Body of pancreas (tissue), 4 donors: ENCODE measurements at places on chromosomes 16 and 17. TPM values are rescaled to one million over a fixed set of nuclear protein-coding genes. Genes with fewer than 3 reads are reported as not detected.

The KCTD5 gene
- 7.3 TPM for total RNA-seq

GRCh38 chr16:67931712-67932461 is at the start of gene CTRL:
TSS of gene CTRL (minus strand) at chr16:67931862. CDS start at chr16:67931852, 10 bp downstream.
- H3K36me3 ChIP-seq = no peaks in the 10 kb centered on the region
- peaks cover 77% of the 10 kb centered on the region for H3K4me1 ChIP-seq
- peak within 1 kb of the TSS; percentile 82 for H3K27ac ChIP-seq
- DNase-seq = peak; percentile 91
- H3K27me3 ChIP-seq = no peaks in the 10 kb centered on the region

DNA sequence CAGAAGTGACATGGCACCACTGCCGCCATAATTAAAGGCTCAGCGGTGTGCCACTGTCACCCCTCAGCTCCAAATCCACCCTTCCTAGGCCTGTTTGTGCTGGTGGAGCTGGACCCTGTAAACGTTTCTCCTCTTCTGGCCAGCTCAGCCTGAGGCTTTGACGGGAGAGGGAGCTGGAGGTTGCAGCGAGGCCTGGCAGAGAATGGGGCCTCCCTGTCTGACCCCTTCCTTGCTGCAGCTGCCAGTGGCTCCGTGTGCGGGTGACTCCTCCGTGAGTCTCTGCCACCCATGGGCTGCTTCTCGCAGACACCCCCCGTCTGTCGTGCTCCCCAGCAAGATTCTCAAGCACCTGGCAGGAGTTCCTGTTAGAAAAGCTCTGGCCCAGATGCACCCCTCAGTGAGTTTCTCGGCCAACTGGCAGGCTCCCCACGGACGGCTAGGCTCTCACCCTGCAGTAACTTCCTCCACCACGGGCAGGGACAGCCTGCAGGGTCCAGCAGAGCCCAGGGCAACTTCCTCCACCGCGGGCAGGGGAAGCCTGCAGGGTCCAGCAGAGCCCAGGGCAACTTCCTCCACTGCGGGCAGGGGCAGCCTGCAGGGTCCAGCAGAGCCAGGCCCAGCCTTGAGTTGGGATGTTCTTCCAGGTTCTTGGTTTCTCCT is 4.7 kb upstream of the CHMP6 start:
- H3K36me3 ChIP-seq = no peaks in the 10 kb centered on the region
- H3K4me1 ChIP-seq = peaks cover 15% of the 10 kb centered on the region
- peak; percentile 11 for DNase-seq
- H3K27ac ChIP-seq = no peak overlapping the region
- H3K4me3 ChIP-seq = no peak overlapping the region

GRCh38 chr16:80682421-80683070 is 121.9 kb downstream of the CDYL2 start:
- H3K27ac ChIP-seq = no peak overlapping the region
- no peaks in the 10 kb centered on the region for H3K4me1 ChIP-seq
- DNase-seq = no peak

GRCh38 chr16:84868328-84868727 is 48.5 kb downstream of the CRISPLD2 start:
- no peaks in the 10 kb centered on the region for H3K27me3 ChIP-seq
- no peak for DNase-seq
- no peak overlapping the region for H3K27ac ChIP-seq
- no peaks in the 10 kb centered on the region for H3K36me3 ChIP-seq
- no peaks in the 10 kb centered on the region for H3K4me1 ChIP-seq

- H3K27me3 ChIP-seq = no peaks in the 10 kb centered on the region
- H3K27ac ChIP-seq = no peak overlapping the region
- no peak overlapping the region for H3K4me3 ChIP-seq
- DNase-seq = no peak
Measured at GRCh38 chr17:50169881-50170459, 4.2 kb downstream of the SGCA start.

- H3K4me3 ChIP-seq = no peak overlapping the region
- peaks cover 8% of the 10 kb centered on the region for H3K4me1 ChIP-seq
- peak; percentile 24 for DNase-seq
- peaks cover 7% of the 10 kb centered on the region for H3K27me3 ChIP-seq
- no peak overlapping the region for H3K27ac ChIP-seq
- no peaks in the 10 kb centered on the region for H3K36me3 ChIP-seq
Measured at GRCh38 chr17:20852239-20852989, 190.4 kb downstream of the USP22 start.

GRCh38 chr17:11986179-11986941 is 10.9 kb downstream of the ZNF18 start:
- peaks cover 5% of the 10 kb centered on the region for H3K36me3 ChIP-seq
- H3K4me3 ChIP-seq = no peak overlapping the region
- H3K4me1 ChIP-seq = no peaks in the 10 kb centered on the region
- H3K27me3 ChIP-seq = no peaks in the 10 kb centered on the region
